ENCODE measurements at places on chromosomes 1 and 21.

DNA sequence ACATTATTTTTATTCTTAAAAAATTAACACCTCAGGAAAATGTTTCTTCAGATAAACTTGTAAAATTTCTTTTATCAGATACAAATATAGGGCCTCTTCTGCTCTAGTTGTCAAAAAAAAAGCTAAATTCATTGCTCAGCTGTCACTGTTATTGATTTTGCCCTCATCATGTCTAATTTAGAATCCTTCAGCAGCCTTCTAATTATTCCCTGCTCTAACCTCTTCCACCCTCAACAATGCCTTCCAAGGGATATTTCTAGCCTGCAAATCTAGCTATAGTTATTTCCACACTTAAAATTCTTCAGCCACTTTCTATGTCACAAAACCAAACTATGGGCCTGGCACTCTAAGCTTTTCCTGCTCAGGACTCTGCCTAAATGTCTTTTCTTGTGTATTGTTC lies 25.2 kb downstream of the PDE4B start:
- DNase-seq: no peak

- DNase-seq: no peak
Measured at GRCh38 chr1:55600242-55600641, 385.1 kb upstream of the USP24 start.

GRCh38 chr1:224587051-224587450 lies 29.1 kb upstream of the CNIH3 start:
- no peak for DNase-seq

GRCh38 chr1:240985081-240985480 lies 371.9 kb downstream of the RGS7 start:
- no peak for DNase-seq

GRCh38 chr1:50295566-50295965 lies 127.7 kb downstream of the DMRTA2 start:
- DNase-seq: no peak

DNA sequence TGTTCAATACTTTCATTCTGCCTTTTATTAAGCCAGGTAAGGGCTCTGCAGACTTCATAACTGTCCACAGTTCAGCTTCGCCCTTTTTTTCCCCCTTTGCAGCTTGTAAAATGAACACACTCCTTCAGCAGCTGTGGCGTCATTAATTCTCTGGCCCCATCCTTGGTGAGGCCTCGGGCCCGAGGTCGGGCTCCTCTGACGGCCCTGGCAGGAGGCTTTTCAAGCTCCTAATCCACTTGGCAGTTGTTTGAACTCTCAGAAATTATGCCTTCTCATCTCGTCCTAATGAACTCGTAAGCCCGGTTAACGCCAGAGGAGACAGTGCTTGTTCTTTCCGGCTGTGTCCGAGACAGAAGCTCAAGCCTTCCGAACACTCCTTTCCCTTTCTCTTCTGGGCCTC lies 18.1 kb upstream of the EPHA8 start:
- DNase-seq: no peak

- DNase-seq: no peak
Measured at GRCh38 chr1:204736836-204737235, 51.3 kb upstream of the LRRN2 start.

DNA sequence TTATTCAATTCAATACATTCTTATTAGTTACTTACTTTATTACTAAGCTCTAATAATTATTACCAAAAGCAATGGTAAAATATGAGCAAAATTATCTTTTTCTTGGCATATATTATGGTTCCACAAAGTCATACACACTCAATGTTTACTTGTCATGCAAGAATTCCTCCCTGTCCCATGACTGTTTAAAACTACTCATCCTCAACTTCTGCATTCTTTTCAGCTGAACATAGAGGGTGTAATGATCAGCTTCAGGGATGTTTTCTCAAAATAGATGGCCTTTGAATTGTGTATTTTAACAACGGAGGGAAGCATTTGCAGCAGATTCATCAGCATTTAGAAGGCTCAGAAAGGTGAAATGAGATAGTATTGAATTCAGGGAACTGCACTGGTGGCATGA lies 499.0 kb downstream of the RWDD3 start:
- no peak for DNase-seq

DNA sequence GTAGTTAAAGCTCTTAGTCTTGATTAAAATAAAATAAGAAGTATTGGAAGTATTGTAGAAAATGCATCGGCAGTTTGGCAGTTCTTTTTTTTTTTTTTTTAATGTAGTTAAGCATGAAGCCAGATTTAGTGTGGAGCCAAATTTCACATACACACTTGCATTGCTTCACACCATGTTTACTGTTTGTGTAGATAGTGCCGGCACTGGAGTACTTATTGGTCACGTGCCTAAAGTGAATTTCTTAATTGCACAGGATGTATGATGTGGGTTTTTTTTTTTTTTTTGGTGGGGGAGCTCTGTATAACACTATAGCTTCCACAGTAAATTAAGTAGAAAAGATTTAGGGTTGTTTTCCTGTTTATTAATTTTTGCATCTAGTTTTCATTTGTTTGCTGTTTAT lies 21.2 kb upstream of the TMEM61 start:
- DNase-seq: no peak

DNA sequence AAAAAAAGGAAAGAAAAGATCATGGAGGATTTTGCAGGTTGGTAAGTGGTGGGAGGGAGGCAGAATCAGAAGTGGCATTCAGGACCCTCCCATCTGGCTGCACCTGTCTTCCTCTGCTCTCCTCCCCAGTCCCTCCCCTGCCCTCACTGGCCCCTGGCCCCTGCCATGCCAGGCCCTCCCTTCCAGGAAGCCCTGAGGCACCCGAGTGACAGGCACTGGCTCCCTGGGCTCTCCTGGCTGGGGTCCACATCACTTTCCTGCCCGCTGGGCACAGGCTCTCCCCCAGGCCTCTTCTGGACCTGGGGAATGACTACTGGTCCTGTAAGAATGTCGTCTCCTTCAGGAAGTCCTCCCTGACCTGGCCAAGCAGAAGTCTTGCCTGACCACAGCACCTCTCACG lies 15.3 kb upstream of the ADARB1 start:
- DNase-seq: no peak
